ENCODE measurements at places on chromosomes 6 and 20.

- DNase-seq, result no peak
Measured at GRCh38 chr20:50560867-50561266, 50.7 kb downstream of the PTPN1 start.

DNA sequence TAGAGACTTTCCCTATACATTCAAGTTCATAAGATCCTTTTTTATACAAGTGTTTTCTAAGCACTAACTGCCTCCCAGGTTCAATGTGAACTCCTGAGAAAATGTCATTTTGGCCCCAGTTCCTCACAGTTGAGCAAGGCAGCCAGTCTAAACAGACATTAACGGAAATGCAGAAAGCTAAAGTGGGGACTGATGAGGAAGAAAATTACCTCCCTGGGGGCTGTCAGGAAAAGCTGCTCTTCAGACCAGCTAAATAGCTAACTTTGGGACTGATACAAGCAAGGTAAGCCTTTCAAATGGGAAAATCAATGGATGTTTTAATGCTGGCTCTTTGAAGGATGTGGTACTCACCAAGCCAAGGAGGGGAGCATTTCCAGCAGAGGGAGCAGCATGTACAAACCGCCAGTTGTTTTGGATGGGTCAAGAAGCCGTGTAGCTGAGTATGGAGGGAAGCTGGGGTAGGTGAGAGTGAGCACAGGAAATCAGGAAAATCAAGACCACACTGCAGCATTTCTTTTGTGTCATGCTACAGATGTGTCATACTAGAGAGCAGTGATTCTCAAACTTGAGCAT lies 180.8 kb upstream of the CHD6 start:
- no peak for DNase-seq

DNA sequence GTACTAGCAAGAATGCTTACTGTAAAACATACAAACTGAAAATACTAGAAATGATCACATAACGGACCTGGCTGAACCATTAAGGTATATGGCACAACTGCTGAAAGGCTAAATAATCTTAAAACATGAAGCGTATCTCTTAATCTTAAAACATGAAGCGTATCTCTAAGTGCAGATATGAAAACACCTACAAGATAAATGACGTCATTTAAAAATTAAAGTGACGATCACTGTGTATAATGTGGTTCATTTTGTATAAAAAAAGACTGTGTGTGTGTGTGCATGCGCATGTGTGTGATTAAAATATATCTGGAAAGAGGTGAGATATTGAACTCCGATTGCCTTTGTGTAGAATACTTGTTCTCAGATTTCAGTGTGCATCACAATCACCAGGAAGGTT lies 780.4 kb downstream of the KIF16B start:
- DNase-seq, result no peak

DNA sequence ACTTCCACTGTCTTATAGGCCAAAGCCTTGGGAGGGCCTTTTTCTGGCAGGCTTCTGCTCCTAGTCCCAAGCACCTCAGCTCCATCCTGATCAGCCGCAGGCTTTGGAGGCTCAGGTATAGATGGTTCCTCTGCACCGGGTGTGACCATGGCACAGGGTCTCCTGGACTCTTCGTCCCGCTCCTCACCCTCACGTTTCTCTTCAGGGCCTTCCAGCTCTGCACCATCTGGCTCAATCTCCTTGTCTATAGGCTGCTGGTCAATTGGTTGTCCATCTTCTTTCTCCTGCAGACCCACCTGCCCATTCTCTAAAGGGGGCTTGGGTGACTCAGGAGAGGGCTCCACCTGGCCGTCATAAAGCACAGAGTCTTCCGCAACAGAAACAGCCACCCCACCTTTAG lies 37.0 kb downstream of the BFSP1 start:
- DNase-seq, result no peak

DNA sequence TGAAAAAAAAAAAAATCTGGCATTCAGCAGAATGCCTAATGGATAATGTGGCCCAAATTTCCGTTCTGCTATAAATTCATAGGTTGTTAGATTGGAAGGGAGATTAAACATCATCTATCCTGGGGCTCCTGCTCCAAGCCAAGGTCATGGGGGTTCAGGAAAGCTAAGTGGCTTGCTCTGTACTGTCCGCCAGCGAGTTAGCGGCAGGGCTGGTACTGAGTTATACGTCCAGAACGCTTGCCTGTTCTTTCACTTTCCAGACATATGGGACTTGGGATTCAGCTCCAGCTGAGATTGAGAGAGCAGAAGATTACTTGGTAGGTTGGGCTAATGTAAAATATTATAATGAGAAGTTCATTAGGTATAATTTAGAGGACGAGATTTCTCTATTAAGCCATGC lies 858 bp downstream of the RWDD1 start:
- DNase-seq, result no peak

- DNase-seq, result no peak
Measured at GRCh38 chr20:13927171-13927570, 63.2 kb downstream of the SEL1L2 start.

- no peak for DNase-seq
Measured at GRCh38 chr6:106704327-106704726, 74.9 kb downstream of the QRSL1 start.

- DNase-seq, result peak; percentile 52
Measured at GRCh38 chr6:24494821-24495795, at the start of gene ALDH5A1. Gene ALDH5A1 (plus strand): TSS chr6:24494969. CDS start chr6:24494997, 28 bp downstream.

DNA sequence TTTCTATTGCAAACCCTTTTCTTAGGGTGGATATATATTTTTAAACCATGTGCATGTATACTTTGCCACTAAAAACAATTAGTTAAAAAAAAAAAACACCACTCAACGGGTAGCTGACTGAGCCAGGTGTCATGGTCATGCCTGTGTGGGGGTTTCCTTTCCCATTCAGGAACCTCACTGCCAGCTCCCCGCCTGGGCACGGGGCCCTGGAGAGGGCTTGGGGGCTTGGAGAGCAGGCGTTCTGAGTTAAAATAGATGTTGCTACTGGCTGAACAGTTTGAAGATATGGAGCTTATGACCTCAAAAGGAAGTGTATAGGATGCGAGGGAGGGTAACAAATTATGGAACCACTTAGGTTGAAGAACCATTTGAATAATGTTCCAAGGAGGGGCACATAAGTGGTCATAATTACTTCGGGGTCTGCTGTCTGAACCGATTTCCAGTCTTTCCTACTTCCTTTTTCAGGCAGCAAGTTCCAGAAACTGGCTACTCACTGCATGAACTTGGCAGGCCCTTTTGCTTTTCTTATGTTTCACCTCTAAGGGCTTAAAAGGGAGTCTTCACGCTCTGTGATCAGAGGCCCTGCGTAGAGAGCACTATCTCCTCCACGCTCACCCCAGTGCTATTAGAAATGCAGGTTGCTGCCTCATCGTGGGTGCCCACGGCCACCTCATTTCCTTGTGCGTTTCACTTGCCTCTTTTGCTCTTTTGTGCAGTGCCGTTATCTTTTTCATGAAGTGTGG lies 9.9 kb downstream of the STX16 start:
- no peak for DNase-seq

- DNase-seq, result no peak
Measured at GRCh38 chr6:1735239-1735803, 125.6 kb downstream of the FOXC1 start.

DNA sequence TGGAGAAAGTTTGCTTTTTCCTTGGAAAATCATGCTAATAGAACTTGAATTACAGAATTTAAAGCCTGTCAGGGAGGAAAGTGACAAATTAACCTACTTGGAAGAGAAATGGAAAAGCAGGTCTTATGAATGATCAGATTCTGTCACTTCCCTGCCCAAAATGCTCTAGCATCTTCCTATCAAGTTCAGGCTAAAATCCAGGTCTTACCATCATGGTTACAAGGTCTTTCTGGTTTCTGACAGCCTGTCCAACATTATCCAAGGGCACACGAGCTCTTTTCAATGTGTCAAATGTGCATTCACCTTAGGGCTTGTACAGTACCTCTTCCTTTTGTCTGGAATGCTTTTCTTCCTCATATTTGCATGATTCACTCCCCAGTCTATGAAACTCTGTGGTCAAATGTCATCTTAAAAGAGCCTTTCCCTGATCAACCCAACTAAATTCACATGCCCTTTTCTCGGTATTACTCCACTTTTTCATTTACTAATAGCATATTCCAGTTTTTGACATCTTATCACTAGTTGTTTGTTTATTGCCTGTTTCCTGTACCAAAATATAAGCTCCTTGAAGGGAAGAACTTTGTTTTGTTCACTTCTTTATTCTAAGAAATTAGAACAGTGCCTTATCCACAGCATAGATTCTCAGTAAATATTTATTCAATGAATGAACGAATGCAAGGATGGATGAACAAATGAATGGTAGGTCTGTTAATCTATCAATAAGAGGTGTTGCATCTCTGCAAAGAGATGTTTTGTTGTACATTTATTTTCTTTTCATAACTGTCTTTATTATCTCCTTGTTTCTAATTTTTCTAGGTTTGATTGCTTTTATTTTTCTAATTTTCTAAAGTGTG lies 139.5 kb downstream of the BCAS1 start:
- no peak for DNase-seq

DNA sequence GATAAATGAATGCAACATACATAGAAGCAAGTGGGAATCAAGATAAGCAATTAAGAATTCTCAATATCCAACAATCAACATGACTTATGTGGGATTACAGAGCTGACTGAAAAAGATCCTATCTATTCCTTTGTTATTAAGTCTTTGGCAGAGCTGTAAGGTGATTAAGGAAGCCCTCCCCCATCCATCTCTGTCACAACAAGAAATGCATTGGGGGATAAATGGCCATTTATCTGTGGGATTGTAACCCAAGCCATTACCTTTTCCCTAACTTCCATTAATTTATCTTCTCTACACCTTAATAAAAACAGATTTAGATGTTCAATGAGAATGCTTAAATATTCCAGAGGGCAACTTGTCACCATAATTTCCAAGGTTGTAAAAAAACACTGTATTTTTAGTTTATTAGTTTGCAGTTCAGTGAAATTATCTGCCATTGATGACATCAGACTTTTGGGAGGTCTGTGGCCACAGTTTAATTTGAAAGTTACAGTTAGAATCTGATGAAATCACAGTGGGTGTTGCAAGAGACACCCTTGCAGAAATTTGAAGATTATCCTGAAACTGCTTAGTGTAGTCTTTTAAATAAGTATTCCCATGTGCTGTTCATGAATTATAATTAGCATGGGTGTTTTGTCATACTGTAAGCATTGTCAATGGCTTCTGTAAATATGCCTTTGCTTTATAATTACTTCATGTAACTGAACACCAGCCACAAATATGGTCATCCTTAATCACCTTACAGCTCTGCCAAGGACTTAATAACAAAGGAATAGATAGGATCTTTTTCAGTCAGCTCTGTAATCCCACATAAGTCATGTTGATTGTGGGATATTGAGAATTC lies 49.4 kb upstream of the FYN start:
- DNase-seq, result no peak

DNA sequence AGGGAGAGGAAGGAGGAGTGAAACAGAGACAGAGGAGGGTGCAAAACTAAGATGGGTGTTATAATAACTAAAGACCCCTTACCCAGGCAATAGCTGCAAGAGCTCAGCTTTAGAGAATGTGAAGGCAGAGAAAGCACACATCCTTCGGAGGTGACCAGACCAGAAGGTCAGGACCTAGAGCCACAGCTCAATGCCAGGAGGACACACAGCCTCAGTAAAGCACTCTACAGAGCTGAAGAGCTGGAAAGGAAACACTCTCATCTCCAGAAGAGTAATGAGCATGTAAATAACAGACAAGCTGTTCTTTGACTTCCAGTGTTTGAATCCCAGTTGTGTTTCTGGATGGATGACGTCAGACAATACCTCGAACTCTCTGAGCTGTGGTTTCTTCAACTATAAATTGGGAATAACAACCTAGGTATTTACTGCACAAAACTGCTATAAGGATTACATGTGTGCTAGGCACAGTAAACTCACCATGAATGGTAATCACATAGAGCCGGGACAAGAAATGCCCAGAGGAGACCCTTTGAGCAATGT lies 63.2 kb downstream of the MAP3K5 start:
- no peak for DNase-seq

GRCh38 chr6:132931936-132932514 lies 117.7 kb downstream of the RPS12 start:
- DNase-seq, result no peak

- no peak for DNase-seq
Measured at GRCh38 chr6:158311193-158311592, 1.1 kb upstream of the TULP4 start.

DNA sequence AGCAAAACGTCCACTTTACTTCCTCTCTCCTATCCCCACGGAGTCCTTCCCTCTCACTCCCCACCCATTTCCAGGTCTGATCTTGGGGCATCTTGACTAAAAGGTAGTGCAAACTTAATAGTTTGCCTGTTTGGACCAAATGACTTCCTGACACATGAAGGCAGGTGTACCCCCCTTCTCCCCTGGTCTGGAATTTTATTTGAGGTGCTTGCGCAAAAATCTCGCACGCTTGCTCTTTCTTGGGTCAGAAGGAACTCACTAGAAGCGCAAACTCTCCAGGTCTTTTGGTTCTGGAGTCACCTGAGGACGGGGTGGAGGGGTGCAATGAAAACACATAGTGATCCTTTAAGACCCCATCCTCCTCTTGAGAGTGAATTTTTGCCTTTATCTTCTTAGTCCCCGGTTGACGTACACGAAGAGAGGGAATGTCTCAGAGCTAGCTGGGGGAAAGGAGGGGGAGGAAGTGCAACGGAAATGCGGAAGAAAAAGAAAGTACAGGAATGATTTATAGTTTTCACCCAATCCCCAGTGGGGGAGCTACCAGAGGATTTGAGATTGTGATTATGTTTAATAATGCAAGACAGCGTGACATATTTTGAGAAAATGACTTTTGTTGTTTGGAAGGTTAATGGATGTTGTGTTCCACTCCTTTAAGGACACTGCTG lies 4.9 kb downstream of the ADGRB3 start:
- DNase-seq, result no peak

- no peak for DNase-seq
Measured at GRCh38 chr6:32931211-32931610, 9.6 kb downstream of the HLA-DMB start.

- DNase-seq, result no peak
Measured at GRCh38 chr6:156773476-156773875, 3.7 kb upstream of the ARID1B start.

- no peak for DNase-seq
Measured at GRCh38 chr6:82257088-82257774, 9.7 kb upstream of the IBTK start.

DNA sequence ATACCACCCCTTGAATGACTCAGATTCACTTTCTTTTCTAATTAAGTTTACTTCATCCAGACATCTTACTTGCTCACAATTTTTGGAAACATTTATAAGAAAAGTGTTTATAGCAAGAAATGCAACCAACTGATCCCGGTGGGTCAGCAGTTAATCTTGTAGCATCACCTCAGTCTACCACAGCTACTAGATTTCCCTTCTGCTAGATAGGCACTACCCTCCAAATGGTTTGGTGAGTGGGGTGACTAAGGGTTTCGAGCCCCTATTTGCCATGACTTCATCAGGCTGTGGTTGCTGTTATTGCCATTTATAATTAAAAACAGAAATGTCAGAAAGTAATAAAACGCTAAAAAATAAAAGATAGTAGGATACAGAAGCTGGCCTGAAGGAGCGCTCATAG lies 930.1 kb upstream of the GJE1 start:
- DNase-seq, result no peak

DNA sequence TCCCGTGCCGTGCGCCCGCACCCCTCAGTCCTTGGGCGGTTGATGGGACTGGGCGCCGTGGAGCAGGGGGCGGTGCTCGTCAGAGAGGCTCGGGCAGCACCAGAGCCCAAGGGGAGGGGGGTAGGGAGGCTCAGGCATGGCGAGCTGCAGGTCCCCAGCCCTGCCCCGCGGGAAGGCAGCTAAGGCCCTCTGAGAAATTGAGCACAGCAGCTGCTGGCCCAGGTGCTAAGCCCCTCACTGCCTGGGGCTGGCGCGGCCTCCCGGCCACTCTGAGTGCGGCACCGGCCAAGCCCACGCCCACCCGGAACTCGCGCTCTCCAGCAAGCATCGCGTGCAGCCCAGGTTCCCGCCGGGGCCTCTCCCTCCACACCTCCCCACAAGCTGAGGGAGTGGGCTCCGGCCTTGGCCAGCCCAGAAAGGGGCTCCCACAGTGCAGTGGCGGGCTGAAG lies 16.4 kb downstream of the SOX4 start:
- DNase-seq, result no peak

Measured in stimulated activated CD8-positive, alpha-beta memory T cell treated with anti-CD3 and anti-CD28 coated beads, Interleukin-2, amount 100 ng/mL, for 1 hour (primary cell).